ENCODE measurements at places on chromosomes 7 and 10. TPM values are rescaled to one million over a fixed set of nuclear protein-coding genes. Genes with fewer than 3 reads are reported as not detected.

HOXA11 gene
- total RNA-seq: not detected

FFAR4 gene
- not detected for total RNA-seq

- no peak for DNase-seq
These were observed 363.6 kb downstream of the ANKRD30A start for GRCh38 chr10:37488792-37489657.

GRCh38 chr7:120864141-120864900, 6.4 kb upstream of the TSPAN12 start:
- DNase-seq: no peak

- no peak for DNase-seq
These were observed 82.3 kb downstream of the ZNF503 start for GRCh38 chr10:75319274-75319673.

All from neural crest cell (in vitro differentiated cells).